ENCODE measurements at places on chromosomes 6 and 20.

DNA sequence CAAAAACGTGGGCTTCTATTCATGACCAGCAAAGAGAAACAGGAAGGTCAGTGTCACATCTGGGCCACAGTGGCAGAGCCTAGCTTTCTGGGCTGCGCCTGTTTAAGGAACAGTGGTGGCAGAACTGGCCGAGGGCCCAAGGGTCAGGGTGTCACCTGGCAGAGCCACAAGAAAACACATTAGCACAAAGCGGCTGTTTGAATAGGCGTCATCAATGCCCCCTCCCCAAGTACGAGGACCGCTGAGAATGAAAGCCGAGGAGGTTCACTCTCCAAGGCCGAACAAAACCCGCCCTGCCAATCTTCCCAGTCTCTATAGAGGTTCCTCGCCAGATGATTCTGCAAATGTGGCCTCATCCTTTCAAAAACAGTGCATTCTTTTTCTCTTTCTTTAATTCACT, 125.2 kb upstream of the TRAF3IP2 start:
- no peak for DNase-seq

- no peak for DNase-seq
These were observed 46.7 kb downstream of the RNGTT start for GRCh38 chr6:88916615-88917208.

DNA sequence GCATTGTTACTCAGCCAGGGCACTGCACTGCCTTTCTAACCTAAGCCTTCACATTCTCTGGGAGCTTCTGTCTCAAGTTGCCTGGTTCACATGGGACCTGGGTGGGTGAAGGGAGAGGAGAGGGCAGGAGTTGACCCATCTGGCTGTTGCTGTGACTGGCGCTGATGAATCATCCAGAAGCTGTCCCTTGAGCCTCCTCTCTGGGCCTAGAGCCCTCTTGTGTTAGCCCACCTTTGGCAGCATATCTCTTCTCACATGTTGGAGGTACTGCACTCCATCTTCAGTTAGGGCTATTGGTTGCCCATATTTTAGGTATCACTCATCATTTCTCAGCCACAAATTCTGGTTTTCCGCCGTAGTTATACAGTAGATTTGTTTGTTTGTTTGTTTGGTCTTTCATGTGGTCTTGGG, 19.8 kb downstream of the XRN2 start:
- no peak for DNase-seq

DNA sequence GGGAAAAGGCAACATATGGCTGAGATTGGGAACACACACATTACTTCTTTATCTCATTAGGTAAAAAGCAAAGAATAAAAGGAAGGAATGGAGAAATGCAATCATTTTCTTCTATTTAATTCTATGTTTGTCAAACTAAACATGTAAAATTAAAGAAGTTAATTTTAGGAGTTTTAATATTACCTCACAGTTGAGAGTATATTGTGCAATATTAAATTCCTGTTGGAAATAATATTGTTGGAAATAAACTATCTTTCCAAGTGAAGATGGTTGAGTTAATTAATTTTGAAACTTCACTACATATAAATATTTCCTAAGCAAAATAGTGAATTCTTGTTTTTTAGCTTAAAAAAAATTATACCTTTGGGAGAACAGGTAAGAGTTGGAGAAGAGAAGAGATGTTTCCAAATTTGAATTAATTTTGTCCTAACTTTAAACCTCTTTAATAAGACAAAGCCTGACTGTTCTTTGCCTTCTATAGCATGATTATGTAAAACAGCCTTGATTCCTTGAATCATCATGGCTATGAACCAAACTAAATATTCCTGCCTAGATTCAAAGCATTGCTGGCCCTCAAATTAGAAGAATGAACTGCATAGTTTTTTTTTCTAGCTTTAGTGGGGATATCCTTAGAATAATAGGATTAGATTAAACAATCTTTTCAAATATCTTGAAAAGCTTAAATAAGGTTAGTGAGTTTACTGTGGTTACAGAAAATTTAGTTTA, 1349.1 kb upstream of the ADGRB3 start:
- DNase-seq, result no peak

DNA sequence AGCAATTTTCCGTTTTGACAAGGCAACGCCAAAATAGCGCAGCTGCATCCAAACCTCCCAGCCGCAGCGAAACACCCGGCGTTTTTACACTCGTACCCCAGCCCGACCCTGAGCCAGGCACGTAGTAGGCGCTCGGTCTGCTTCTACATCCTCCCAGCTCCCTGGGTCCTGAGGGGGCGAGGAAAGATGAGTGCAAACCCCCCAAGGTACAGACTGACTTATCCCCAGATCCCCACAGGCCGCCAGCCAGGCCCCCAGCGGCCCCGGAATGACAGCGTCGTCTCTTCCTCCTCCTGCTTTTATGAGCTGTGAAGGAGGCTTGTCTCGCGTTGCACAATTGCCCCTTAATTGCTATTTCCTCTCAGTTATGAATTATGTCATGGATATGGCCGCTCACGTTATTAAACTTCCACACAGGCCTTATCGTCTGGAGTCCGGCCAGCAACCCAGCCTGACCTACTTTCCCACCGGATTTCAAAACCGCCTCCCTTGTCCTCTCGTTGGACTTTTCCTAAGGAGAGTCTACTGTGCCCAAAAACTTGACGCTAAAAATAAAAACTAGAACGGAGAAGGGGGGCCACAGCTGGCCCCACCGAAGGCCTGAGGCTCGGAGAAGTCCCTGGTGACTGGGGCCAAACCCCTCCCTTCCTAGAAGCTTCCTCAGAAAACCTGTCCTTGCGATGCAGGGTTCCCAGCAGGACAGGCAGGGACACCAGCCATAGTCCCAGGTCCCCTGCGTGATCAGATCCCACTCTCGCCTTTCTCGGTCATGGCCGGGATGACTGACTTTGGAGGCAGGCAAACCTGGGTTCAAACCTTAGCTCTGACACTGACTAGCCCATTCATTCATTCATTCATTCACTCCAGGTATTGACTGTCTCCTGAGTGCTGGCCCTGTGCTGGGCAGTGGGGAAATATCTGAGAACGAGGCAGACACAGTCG, 130.9 kb upstream of the PTPN1 start:
- peak; percentile 52 for DNase-seq

- DNase-seq, result no peak
These were observed 89.6 kb upstream of the HS3ST5 start for GRCh38 chr6:114432400-114432799.

GRCh38 chr6:89834884-89835792, 5.5 kb downstream of the CASP8AP2 start:
- no peak for DNase-seq

- DNase-seq, result no peak
These were observed 124.0 kb downstream of the MMUT start for GRCh38 chr6:49339096-49339495.

GRCh38 chr6:164825386-164825785, 484.0 kb downstream of the C6orf118 start:
- DNase-seq, result no peak

- no peak for DNase-seq
These were observed 166.5 kb downstream of the SOBP start for GRCh38 chr6:107656401-107656800.

DNA sequence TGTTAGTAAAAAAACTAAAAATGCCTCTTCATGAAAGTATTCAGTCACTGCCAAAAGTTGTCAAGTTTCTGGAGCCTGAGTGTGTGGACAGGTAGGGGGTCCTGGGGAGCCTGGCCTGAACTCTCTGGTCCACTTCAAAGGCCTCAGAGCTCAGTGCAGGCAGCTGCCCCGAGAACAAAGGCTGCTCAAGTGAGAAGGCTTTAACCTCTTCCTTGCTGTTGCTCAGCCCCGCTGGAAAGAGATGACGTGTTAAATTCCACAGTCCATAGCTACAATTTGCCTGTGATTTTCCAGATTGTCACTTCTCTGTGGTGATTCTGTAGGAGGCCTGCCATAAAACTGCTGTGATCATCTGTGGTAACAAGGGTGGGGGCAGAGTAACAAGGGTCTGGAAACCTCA, 96.9 kb downstream of the FAM120B start:
- DNase-seq, result no peak

DNA sequence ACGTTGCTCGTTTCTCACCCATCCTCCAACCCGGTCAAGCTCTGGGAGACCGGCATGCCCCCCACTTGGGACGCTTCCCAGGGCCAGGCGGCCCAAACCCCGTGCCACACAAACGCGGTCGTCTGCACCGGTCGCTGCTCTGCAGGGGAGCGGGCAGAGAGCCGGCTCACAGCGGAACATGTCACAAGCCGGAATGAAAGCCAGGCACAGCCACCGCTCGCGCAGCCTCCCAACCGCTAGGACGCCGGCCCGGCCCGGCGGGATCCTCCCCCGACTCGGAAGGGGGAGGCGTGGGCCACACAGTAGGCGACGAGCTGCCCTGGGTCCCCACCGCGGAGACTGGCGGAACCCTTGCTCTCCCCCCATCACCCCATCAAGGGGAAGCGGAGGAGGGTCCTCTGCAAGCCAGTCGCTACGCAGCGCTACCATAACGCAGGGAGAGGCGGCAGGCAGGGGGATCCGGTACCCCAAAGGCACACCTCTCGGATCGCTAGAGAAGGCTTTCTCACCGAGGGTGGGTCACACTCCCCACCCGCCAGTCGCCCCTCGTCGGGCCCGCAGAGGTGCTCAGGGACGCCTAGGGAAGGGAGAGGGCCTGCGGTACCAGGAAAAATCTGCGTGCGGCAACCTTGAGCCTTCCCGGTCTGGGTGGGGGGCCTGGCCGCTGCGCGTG, 768.4 kb upstream of the DEFB115 start:
- no peak for DNase-seq
